Naive B cell (primary cell): ENCODE measurements at places on chromosomes 12 and 14.
A peak's percentile ranks its signal among the peaks of the same experiment; 100 is the strongest.

DNA sequence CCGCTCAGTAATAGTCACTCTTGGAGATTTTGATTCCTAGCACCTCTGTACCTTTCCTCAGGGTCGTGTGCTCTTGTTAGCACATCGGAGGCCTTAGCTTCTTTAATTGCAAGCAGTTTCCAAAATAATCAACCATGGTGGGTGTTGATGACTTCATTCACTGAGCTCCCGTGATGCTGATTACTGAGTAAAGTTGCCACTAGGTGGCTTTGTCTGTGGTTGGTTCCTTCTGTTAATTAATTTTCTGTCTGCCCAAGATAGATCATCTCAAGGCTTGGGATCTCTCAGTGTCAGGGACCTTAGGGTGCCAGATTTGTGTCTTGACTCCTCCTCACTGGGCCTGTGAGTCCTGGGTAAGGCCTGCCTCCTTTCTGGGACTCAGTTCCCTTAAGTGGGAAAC lies 54.3 kb downstream of the PTPN11 start:
- no peak for DNase-seq

DNA sequence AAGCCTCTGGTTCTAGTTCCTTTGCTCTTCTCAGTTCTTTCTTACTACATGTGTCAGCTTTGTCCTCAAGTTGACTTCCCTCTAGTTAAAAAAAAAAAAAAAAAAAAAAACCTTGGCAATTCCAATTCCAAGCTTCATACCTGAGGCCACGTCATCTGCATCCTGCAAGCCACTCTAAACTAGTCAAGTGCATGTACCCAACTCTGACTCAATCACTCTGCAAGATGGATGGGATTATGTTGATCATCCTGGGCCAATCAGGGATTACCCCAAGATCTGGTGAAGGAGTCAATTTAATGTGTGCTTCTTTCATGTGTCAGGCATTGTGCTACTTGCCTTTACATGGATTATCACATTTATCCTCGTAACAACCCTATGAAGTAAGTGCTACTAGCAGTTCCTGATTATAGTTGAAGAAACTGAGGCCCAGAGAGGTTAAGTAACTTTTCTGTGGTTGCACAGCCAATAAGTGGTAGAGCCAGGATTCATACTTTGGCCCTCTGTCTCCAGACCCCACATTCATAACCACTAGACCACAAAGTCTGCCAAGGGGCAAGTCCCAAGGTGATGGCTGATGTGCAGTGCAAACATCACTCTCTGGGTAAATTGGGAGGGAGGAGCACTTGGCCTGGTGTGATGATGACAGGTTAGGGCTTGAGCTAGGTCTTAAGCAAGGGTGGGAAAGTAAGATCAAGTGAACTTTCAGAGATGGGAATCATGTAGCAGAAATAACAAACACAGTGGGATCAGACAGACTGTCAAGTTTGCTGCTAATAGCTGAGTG lies 17.3 kb upstream of the CCND2 start:
- no peak for DNase-seq

GRCh38 chr14:77489041-77489440 lies 9.6 kb downstream of the ISM2 start:
- no peak for DNase-seq

- DNase-seq: no peak
Observed at GRCh38 chr12:84069699-84070098, 842.9 kb downstream of the SLC6A15 start.

- DNase-seq: peak; percentile 96
Observed at GRCh38 chr14:77320238-77320935, at the start of gene POMT2. TSS of gene POMT2 (minus strand) at chr14:77320883. CDS start at chr14:77320681, 202 bp downstream.
